ENCODE measurements at places on chromosomes 11 and 22.

- no peak for DNase-seq
Observed at GRCh38 chr11:121250843-121251242, 41.7 kb upstream of the SC5D start.

- DNase-seq: peak; percentile 39
Observed at GRCh38 chr11:63920126-63920938, 3.4 kb upstream of the RCOR2 start.

- DNase-seq: no peak
Observed at GRCh38 chr22:39935612-39936011, 24.6 kb upstream of the TMA7B start.

- no peak for DNase-seq
Observed at GRCh38 chr11:4768094-4768493, 1.6 kb downstream of the OR51F1 start.

GRCh38 chr22:44581096-44581435 is 83.0 kb upstream of the RTL6 start:
- no peak for DNase-seq

- no peak for DNase-seq
Observed at GRCh38 chr11:43316451-43316850, 4.7 kb downstream of the API5 start.

GRCh38 chr11:20015529-20016427 is 144.5 kb downstream of the DBX1 start:
- DNase-seq: peak; percentile 92

DNA sequence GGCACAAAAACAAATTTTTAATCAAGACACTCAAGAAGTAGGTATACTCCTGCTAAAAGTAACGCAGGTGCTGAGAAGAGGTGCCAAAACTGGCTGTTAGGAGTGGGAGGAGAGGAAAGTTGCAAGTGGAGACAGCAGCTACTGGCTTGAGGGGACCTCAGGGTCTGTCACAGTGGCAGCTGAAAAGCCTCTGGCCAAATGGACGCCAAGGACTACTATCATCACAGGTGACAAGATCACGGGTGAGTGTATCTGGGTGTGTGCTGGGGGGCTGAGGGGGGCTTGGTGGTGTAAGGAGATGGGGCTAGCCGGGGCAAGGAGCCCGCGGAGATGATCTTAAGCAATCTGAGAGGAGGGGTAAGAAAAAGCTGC is 687 bp downstream of the ZNF202 start:
- DNase-seq: no peak

DNA sequence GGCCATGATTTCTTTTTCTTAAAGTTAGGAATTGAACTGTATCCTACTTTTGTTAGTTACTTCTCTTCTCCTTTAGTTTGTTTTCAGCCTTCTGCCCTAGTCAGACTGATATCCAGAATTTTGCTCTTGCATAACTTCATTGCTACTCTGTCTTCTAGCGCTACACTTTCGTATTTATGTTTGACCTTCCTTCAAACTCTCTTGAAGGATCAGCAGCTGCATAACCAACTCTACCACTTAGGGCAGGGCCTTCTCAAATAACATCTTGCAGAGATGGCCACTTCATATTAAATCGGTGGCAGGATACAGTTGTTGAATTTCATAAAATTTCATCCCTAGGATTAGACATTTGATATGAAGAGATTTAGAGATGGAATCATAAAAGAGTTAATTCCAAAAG is 43.9 kb downstream of the KDM2A start:
- DNase-seq: no peak

GRCh38 chr11:70510106-70510505 is 111.8 kb downstream of the CTTN start:
- no peak for DNase-seq

GRCh38 chr11:21173476-21173875 is 504.1 kb downstream of the NELL1 start:
- no peak for DNase-seq

GRCh38 chr11:67504005-67504949 is 886 bp downstream of the PITPNM1 start:
- DNase-seq: peak; percentile 33

- peak; percentile 64 for DNase-seq
Observed at GRCh38 chr11:13487661-13488030, 8.2 kb downstream of the PTH start.

DNA sequence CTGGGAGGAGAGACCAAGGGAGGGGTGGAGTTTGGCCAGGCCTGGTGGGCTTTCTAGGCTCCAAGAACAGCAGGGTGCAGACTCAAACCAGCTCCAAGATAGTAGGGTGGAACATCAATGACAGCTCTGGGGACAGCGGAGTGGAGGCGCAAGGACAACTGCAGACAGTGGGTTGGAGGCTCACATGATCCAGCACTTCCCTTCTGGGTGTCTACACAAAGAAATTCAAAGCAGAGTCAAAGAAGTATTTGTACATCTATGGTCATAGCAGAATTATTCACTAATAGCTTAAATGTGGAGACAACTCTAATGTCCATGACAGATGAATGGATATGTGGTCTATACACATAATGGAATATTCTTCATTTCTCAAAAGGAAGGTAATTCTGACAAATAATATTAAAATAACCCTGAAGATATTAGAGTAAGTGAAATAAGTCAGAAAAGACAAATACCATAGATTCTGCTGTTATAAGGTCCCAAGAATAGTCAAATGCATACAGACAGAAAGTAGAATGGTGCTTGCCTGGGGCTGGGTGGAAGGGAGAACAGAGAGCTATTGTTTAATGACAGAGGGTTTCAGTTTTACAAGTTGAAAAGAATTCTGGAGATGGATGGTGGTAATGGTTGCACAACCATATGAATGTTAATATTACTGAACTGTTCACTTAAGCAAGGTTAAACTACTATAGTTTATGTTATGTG is 5.5 kb upstream of the GAB4 start:
- no peak for DNase-seq

GRCh38 chr11:61964058-61964665 is 3.3 kb downstream of the FTH1 start:
- DNase-seq: no peak
